ENCODE measurements at places on chromosomes 13 and 19. TPM values are rescaled to one million over a fixed set of nuclear protein-coding genes. Genes with fewer than 3 reads are reported as not detected.

DNA sequence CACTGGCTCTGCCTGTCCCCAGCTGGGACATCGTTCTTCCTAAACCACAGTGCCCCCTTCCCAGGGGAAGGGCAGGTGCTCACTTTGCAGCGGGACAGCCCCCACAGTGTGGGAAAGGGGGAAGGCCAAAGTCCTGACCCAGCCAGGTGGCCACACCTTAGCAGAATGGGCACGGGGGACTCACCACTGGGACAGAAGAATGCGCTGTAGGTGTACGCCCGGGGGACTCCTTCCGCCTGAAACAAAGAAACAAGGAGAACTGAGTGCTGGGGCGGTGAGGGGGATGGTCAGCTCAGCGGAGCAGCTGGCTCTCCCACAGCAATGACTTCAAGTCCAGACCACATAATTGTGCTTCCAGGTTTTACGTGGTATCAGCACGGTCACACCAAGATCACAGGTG, 49.4 kb downstream of the F2RL3 start:
- no peak for DNase-seq
- H3K4me1 ChIP-seq, result no peaks in the 10 kb centered on the region
- no peaks in the 10 kb centered on the region for H3K27me3 ChIP-seq
- H3K27ac ChIP-seq, result no peak overlapping the region
- no peak overlapping the region for H3K4me3 ChIP-seq

GRCh38 chr13:113654175-113654560, 3.8 kb downstream of the ATP4B start:
- no peak for DNase-seq
- no peak overlapping the region for H3K27ac ChIP-seq
- H3K27me3 ChIP-seq, result no peaks in the 10 kb centered on the region
- H3K36me3 ChIP-seq, result no peaks in the 10 kb centered on the region
- H3K4me3 ChIP-seq, result no peak overlapping the region

DNA sequence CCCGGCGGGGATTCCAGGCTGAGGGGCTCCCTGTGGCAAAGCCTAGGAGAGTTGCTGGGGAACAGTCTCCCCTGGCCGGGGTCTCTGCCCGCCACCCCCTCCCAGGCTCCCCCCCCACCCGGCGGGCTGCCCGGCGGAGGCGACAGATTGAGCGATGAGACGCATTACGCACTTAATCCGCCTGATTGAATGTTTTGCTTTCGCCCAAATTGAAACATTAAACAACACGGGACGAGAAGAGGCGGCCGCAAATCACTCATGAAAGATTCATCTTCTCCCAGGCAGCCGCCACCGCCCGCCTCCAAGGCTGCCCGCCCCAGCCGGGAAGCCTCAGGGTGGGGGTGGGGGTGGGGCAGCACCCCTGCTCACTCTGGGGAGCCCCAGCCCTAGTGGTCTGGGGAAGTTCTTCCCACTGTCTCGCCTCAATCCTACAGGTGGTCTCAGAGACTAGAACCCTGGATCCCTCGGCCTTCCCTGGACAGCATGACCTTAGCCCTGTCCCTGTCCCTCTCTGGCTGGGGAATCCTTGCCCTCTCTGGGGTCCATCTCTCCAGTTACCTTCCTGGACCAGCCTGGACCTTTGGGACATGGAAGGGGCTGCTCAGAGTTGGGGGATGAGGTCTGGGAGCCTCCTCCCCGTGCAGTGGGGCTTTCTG, 7.6 kb upstream of the ERFL start:
- no peak for DNase-seq
- no peak overlapping the region for H3K27ac ChIP-seq
- H3K27me3 ChIP-seq, result no peaks in the 10 kb centered on the region
- H3K4me3 ChIP-seq, result no peak overlapping the region
- H3K36me3 ChIP-seq, result no peaks in the 10 kb centered on the region
- no peaks in the 10 kb centered on the region for H3K4me1 ChIP-seq

DNA sequence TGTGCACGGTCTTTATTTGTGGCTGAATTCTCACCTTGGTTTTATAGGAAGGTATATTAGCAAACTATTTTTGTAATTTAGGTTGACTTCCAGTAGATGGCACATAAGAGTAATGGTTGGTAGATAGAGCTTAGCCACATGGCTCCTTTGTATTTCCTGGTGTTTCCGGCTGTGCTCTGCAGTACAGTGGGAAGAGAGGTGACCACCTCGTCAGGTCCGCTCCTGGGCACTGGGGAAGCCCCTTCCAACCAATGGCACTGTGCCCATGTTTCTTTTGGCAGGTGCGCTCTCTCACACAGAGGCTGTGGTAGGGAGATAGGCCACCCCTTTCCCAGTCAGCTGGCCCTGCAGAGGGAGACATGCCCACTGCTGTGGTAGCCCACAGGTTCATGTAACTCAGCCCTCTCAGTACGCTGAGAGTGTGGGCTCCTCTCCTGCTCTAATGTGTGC, 74.3 kb upstream of the ATP12A start:
- no peaks in the 10 kb centered on the region for H3K4me1 ChIP-seq
- no peak overlapping the region for H3K4me3 ChIP-seq
- no peak for DNase-seq
- no peaks in the 10 kb centered on the region for H3K36me3 ChIP-seq
- H3K27me3 ChIP-seq, result no peaks in the 10 kb centered on the region
- no peak overlapping the region for H3K27ac ChIP-seq

ZNF260 gene
- total RNA-seq, result 25.2 TPM

ZNF675 gene
- 11.2 TPM for total RNA-seq
